Fibroblast of skin of abdomen (primary cell): ENCODE measurements at places on chromosomes 7 and 10.

DNA sequence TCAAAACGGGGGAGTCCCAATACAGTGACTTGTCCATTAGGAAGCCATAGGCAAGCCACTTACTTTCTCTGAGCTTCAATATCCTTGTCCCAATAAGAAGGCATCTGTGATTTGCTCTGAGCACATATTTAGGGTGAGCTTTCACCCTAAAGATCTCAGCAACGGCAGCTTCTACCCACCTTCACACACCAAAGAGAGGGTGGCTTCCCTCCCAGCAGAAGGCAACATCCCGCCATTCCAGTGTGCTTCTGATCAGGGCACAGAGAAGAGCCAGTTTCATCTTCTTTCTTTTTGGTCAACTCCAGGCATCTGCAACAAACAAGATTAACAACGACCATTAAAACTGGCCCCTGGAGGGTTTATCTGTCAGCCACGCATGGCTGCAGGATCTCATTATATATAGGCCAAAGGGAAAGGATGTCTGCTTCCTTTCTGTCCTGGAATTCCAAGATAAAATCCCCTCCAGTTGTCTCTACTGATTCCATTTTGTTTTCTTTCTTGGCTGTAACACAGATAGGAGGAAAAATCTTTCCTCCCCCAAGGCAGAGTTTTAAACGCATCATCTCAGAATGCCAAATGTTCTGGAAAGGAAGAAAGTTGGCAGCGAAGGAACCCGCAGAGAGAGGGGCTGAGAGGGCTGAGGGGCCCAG lies 491 bp upstream of the SH2D4B start:
- DNase-seq: no peak

DNA sequence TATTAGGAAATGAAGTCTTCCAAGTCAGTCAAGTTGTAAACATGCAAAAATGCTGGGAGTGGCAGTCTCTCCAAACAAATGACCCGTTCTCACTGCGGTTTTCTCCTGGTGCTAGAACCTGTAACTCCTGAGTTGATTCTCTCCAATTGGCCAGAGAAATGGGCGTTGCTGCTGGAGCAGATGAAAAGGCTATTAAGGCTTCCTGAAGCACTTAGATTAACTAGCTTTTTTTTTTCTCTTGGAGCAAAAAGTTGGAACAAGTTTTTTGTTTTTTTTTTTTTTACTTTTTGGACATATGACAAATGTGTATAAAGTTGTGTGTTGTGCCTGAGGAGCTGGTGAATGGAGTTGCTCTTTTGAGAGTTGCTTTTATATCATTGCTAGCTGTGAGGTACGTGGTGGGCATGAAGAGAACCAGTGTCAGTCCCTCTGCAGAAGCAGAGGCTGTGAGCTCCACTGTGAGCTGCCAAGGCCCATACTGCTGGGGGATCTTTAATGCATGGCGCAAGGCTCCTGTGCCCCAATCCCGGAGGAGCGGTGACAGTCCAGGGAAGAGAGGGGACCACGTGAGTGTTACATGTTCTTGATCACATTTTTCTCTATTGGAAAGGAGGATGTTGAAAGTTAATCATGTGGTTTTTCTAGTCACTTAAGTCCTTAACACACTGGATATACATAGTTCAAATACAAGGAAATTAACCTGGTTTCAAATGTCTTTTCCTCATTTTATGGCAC lies 393.6 kb upstream of the GALNT17 start:
- peak; percentile 43 for DNase-seq

- no peak for DNase-seq
These were observed 10.3 kb downstream of the EPHB6 start for GRCh38 chr7:142864980-142865747.

DNA sequence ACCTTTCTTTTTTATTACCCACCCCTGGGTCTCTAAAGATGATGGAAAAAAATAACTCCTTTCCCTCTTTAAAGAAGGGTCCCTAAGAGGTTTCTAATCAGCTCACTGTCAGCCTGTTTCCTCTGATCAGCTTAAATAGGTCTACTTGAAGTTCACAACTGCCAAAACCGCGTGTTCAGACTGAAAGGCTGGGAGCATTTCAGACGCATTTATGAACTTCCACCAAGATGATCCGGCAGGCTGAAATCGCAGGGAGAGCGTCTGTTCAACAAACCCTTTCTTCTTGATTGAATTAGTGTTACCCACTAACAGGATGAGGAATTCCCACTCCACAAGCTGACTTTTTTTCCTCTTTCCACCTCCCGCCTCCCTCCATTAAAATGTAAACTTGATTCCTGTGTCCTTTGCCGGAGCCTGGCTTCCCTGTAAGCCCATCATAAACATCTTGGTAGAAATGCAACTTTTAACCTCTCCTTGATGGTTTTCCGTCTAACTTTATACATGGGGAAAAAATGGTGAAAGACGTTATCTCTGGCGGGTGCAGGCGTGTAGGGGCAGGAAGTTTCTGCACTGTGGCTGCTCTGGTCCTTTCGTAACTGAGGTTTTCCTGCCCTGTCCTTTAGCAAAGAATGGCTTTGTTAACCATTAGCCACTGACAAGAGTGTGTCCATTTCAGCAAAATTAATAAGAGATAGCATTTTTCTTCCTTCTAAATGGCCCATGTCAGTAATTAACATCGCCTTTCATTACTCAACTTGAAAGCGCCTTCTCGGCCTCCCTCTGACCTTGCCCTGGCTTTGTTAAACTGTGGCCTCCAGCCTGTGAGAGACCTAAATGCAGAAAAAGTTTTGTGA lies 130.7 kb downstream of the BAMBI start:
- peak; percentile 10 for DNase-seq

DNA sequence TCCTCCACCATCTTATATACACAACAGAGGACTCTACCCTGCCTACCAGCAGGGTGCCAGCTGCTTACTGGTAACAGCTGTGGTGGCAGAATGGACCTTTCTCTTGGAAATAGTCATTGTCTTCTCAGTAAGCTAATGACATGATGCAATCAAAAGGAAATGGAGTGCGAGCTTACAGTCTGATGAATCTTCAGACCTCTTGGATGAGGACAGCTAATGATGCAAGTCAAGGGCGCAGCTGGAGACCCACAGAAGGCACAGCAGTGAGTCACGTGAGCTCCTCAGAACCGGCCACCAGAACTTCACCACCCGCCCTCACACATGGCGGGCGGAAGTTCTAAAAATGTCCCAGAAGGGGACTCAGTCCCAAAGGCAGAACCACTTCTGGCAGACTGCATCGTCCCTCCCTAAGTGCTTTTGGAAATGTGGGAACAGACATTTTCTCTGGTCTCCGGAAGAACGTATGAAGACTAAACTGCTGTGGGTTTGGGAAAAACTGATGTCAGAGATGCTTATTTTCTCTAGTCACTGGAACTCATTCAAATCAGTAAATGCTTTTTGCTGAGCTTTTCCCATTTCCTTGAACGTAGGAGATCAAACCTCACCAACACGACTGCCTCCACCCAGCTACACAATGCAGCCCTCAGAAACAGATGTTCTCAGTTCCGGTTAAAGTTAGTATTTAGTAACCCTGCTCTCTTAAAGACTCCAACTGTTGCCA lies 96.4 kb downstream of the FAS start:
- DNase-seq: peak; percentile 98

DNA sequence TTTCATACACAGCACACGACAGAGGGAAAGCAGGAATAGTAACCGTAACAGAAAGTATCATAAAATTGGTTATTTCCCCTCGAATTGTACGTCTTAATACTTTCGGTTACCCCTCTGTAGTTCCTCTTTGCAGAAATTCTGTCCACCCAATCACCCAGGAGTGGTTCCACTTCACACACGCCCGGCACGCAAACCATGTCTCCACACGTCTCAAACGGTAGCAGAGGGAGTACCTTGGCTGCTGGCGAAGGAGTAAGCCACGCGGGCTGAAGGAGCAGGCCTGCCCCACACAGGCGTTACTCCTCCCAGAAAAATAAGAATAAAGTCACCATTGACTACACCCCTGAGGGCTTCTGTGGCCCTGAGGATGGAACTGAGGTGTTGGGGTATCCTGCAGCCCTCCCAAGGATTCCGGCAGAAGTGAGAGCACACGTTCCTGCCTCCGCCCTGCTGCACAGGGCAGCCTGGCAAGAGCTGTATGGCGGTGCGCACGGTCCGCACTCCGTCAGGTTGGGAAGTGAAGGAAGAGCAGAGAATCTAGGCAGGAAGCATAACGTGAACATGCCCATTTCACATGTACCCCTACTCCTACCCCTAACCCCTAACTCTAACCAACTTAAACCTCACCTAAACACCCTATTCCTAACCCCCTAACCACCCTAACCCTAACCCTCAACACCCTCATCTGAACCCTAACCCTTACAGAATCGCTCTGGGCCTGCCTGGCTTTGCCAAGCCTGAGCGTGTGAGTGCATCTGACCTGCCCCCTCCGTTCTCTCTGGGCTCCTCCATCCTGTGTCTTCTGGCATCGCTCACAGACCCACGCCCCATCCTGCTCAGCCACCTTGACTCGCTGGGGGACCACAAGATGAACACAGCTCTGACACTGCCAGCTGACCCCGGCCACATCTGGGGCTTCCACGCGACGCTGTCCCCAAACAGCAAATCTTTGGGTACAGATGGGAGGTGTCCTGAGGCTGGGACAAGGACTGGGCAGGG lies 18.2 kb downstream of the GPR146 start:
- no peak for DNase-seq

- peak; percentile 91 for DNase-seq
These were observed 313.3 kb upstream of the AKR1E2 start for GRCh38 chr10:4512671-4513240.

DNA sequence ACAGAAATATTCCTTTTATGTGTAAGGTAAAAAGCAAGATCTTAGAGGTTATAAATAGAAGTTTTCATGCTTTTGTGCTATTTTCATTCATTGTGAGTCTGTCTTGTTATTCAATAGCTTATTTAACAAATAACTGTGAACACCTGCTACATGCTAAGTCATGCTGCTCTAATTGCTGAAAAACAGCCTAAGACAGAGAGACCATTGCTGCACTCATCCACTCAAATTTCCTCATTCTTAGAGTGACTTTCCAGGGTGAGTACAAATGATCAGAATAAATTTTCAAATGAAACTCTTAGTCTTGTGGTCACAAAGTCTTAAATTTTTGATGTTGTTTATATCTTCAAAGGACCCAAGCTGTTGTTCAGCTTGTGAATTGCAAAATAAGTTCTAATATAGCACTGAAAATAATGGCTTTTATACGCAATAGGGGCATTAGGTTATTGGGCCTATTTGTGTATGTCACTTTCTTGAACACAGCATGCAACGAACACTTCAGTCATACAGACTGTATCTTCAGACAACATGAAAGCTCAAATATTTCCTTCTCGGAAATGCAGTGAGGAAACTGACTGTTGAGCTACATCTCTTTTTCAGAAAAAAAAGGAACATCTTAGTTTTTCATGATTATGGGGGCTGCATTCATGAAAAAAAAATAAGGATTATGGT lies 247.9 kb upstream of the PCDH15 start:
- no peak for DNase-seq

- DNase-seq: no peak
These were observed 18.8 kb downstream of the TRIL start for GRCh38 chr7:28939367-28939766.

DNA sequence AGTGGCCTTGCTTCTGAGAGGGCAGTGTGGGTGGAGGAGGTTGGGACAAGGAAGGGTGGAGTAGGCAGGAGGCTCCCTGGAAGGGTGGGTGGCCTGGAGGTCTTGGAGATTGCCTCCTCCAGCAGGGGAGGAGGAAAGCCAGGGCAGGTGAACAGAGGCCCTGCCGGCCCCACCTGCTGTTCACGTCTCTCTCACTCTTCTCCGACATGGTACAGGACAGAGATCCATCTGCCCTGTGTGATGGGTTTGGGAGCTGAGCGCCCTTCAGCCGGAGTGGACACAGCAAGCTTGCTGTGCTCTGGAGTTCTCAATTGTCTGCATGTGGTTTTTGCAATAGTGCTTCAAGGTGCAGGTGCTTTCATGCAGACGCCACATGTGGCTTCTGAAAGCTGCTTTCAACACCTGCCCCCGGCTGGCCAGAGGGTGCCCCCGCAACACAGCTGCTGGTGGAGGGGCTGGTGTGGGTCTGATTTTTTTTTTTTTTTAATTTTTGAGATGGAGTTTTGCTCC lies 82.8 kb upstream of the GNA12 start:
- no peak for DNase-seq

- DNase-seq: no peak
These were observed 339.0 kb downstream of the RNLS start for GRCh38 chr10:88243836-88244730.

GRCh38 chr7:142450695-142451094 lies 192.8 kb upstream of the PRSS58 start:
- no peak for DNase-seq

- DNase-seq: no peak
These were observed 126.7 kb downstream of the DPP6 start for GRCh38 chr7:154178895-154179294.

DNA sequence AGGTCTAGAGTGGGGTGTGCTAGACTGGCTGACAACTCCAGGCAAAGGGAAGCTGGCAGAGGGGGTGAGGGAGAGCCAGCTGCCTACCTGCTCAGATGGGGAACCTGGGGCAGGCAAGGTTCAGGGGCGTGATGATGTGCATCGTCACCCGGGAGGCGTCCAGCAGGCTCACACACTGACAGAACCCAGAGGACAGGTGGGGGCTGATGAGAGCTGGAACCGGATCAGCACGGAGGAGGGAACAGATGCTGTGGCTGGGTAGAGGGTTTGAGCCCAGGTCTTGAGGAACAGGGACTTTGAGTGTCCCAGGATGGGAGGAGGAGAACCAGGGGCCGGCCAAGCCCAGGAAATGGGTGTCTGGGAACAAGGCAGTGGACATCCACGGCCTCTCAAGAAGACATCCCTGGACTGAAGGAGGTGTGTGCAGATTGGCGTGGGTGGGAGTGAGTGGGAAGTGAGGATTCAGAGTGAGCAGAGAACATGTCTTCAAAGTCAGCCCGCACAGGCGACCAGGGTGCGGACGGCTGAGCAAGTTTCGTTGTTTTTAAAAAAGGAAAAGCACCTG lies 3.9 kb downstream of the RASGEF1A start:
- DNase-seq: no peak

GRCh38 chr7:20862554-20862953 lies 75.9 kb upstream of the SP8 start:
- no peak for DNase-seq

DNA sequence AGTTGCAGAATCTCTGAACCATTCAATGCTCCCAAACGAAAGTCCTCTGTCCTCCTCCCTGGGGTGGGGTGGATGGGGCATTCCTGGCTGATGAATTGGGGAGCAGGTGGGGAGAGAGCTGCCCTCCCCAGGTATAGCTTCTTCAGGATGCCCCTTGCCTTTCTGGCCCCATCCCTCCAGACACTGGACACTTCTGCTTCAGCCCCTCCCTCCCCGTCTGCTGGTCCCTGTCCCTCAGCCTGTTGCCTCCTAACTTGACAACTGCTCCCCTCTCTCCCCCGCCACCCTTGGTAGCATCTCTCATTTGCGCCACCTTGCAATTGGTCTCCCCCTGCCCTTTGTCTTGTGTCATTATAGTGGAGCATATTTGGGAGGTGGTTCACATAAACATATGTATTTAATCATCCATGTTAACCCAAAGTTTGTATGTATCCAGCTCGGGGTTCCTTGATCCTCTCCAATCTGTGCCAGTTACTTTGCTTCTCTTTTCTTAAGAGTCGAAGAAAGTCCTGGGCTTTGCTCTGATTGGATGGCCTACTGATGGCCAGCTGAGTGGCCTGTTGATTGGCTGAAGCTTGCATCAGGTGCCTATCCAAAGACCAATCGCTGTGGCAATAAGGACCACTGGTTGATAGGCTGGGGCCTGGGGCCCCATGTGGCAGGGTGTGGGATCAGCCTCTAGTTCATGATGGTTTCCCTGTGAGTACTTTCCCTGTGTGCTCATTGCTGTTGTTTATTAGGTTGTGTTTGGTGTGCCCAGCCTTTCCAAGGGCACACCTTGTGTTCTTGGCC lies 4.0 kb upstream of the GCK start:
- DNase-seq: no peak

GRCh38 chr10:115525141-115525540 lies 432.0 kb downstream of the ATRNL1 start:
- no peak for DNase-seq

- peak; percentile 34 for DNase-seq
These were observed 67.9 kb downstream of the DAGLB start for GRCh38 chr7:6379886-6380285.
